Stimulated activated CD4-positive, alpha-beta T cell treated with anti-CD3 and anti-CD28 coated beads, Interleukin-15, amount 100 ng/mL, for 1 hour (primary cell): ENCODE measurements at places on chromosomes 6 and 20.

GRCh38 chr6:125356884-125357283 lies 55.1 kb upstream of the HDDC2 start:
- DNase-seq = no peak

DNA sequence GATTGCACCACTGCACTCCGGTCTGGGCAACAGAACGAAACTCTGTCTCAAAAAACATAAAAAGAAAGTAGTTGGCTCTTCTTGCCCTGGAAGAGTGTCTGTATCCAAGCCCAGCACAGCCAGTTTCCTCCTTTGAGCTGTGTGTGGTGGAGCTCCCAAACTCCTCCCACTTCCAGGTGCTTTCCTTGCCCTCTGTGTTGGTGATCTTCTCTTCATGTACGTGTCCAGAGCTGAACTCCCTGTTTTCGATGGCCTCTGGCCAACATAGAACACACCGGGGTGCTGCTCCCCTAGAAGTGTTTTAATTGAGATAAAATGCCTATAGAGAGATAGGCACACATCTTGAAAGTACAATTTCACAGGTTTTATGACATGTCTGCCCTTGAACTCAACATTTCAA lies 16.7 kb upstream of the SGK2 start:
- no peak for DNase-seq

DNA sequence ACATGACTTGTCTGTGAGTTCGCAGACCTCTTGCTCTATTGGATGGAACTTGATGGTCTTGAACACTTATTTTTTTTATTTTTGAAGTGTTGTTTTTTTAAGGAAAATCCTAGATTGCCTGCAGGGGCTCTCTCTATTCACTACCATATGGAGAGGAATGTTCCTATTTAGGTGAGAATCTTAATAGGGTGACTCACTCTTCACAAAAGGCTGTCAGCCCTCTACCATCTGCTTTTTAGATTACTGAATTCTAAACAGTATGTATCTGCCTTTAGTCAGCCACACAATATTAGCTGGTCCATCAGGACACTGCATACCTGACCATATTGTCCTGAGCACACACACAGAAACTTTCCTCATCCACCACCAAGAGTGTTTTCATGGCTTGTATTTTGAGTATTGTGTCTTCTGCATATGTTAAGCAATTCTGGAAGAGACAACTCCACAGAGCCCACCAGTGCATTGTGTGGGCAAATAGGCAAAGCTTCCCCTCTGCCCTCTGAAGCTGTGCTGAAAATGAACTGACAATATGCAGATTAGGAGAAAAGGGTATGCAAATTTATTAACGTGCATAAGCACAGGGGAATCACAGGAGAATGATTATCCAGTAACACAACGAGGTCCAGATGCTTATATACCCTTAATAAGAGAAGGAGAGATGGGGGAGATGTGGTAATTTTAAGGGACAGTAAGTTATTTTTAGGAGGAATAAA lies 6.6 kb upstream of the BTBD9 start:
- DNase-seq = no peak

DNA sequence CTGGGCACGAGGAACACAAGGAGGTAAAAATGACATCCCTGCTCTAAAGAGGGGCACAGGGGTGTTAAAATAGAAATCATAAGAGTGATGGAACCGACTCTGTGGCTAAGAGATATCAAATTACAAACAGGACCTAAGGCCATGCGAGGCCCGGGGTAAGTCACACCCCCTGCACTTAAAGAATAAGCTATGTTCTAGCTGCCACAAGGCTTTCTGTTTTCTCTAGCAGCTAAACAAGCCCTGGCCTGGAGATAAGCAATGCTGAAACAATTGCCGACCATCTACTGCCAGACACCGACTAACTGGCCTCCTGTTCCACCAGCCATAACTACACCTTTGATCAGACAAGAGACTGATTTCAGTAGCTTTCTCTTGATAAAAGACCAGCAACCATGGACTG lies 32.4 kb downstream of the MDGA1 start:
- DNase-seq = no peak

GRCh38 chr20:49987015-49987867 lies 4.5 kb downstream of the SNAI1 start:
- no peak for DNase-seq

DNA sequence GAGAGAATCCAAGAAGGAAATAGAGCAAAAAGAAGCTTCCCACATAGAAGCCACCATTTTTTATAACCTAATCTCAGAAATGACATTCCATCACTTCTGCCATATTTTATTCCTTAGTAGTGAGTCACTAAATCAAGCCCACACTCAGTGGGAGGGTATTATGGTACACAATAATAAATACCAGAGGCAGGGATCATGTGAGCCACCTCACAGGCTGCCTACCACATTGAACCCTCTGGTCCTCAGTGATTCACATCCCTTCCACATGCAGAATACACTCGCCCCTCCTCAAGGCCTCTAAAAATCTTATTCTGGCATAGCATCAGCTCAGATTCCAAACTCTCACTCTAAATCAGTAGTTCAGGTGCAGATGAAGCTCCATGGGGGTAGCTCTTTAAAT lies 49.4 kb downstream of the TMC2 start:
- DNase-seq = no peak

- no peak for DNase-seq
Observed at GRCh38 chr20:61575151-61575937, 323.3 kb downstream of the CDH4 start.

DNA sequence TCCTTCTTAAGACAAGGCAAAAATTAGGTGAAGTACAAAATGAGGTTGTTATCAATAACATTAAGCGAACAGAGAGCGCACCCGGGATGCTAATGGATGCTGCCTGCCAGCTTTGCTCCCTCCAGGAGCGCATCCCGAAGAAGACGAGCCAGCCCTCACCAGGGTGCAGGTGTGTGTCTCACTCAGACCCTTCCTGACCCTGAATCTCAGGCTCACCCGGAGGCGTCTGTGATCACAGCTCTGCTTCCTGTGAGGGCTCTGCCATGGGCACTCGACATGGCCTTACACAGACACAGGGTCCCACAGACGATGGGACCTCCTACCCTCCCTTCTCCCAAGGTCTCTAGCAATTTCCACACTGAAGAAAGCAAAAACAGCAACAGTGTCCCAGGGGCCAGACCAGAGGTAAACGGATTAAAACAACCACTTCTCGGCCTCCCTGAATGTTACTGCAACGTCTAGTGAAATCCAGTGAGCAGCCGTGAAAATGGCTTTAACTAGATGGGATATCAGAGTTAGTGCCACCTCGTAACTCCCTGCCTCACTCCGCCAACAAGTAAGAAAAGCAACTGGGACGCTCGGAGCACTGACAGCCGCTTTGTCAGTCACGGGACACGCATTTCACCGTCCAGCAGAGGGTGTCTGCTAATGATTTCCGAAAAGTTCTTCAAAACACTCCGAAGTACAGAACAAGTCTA lies 11.7 kb downstream of the ZBTB46 start:
- no peak for DNase-seq

- DNase-seq = no peak
Observed at GRCh38 chr6:138577151-138577915, 78.0 kb upstream of the NHSL1 start.

DNA sequence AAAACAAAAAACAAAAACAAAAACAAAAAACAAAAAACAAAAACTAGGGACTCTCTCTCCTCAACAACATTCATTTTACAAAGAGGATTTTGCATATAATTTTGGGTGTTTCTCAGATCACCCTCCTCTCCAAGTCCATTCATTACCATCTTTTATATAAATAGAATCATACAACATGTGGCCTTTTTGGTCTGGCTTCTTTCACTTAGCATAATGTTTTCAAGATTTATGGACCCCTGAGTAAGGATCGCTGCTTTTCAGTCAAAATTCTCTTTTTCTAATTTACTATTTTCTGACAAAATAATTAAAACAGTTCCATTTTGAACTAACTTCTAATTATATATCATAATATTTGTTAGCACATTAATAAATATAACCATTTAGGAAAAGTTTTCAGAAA lies 94.8 kb downstream of the UBE3D start:
- no peak for DNase-seq

DNA sequence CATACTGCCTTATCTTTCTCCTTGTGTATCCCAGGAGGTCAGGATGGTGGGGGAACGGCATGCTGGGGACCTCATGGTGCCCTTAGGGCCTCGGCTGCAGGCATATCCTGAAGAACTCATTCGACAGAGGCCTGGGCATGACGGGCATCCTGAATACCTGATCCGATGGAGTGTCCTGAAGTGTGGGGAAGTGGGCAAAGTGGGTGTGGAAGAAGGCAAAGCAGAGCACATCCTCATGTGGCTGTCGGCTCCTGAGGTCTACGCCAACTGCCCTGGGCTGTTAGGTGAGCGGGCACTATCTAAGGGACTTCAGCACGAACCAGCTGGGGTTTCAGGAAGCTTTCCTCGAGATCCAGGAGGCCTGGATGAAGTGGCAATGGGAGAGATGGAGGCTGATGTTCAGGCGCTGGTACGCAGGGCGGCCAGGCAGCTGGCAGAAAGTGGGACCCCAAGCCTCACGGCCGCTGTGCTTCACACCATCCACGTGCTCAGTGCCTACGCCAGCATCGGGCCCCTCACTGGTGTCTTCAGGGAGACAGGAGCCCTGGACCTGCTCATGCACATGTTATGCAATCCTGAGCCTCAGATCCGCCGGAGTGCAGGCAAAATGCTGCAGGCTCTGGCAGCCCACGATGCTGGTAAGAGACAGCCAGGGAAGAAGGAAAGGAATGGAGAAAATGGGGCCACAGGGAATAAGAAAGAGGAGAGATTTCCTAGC lies 2.4 kb downstream of the CUL9 start:
- no peak for DNase-seq

DNA sequence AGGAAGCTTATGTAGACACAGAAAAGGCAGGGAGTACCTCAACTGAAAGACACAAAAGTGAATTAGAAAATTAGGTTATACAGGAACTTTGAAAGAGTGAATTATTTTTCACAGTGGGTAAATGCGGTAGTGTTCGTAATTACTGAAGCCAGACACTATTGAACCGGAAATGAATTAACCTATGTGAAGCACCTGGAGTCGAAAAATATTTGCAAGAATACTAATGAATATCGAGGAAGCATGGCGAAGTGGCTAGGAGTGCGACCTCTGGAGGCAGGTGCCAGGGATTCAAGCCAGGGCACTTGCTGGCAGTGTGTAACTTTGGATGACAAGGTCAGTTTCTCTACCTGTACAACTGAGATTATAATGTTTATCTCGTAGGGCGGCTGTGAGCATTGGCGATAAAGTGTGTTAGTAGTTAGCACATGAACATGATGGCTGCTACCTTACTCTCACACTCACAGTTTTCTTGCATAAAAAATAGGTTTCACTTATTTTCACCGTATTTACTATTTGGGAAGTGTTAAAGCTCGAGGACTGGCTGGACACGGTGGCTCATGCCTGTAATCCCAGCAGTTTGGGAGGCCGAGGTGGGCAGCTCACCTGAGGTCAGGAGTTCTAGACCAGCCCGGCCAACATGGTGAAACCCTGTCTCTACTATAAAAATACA lies 567 bp upstream of the SLC18B1 start:
- DNase-seq = peak; percentile 32

DNA sequence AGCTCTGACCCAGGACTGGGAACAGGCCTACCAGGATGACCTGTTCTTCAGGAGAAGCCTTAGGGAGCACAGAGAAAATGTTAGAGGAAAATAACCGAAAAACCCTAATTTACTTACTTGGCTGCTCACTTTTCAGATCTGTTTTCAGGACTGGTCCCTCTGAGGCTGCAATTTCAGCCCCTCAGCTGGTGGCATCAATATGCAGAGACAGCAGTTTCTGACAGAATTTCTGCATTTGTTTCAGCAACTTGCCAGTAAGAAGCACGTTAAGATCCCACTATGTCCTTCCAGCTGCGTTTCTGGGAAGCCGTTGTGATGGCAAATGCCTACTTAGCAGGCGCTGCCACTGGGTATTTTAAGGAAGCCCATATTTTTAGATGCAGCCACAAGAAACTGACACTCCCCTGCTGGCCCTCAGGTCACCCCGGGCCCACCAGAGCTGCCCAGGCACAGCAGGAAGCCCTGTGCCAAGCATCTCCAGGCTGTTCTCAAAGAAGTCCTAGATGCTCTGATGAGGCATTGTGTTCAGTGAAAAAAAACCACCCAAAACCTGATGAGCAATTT lies 7.5 kb downstream of the YTHDF1 start:
- DNase-seq = no peak

DNA sequence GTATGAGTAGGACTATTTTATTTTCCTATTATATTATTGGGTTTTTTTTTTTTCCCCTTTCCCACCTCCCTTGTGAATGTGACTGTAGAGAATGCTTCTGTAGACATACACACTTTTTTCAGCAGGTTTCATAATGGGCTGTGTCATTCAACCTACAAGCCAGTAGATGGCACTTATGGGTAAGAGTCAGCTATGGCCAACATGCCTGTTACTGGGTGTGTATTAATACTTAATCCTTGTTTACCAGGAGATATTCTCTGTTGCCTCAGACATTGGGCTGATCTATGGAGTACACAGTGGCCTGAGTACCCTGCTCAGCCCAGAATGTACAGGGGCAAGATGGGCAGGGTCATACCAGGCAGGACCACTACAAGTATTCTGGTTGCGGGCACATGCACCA lies 382.5 kb downstream of the EPHA7 start:
- DNase-seq = no peak

- no peak for DNase-seq
Observed at GRCh38 chr6:22848121-22848520, 278.8 kb downstream of the HDGFL1 start.
